ENCODE measurements at places on chromosomes 5 and 9.

- peak overlapping the region; percentile 18 for H3K27ac ChIP-seq
- no peak for DNase-seq
- no peaks in the 10 kb centered on the region for H3K27me3 ChIP-seq
- H3K4me3 ChIP-seq = no peak overlapping the region
Measured at GRCh38 chr9:5578698-5579085, 50.2 kb upstream of the RIC1 start.

GRCh38 chr5:180786531-180787398 is 15.8 kb downstream of the MGAT1 start:
- no peak overlapping the region for H3K4me3 ChIP-seq
- no peak for DNase-seq

DNA sequence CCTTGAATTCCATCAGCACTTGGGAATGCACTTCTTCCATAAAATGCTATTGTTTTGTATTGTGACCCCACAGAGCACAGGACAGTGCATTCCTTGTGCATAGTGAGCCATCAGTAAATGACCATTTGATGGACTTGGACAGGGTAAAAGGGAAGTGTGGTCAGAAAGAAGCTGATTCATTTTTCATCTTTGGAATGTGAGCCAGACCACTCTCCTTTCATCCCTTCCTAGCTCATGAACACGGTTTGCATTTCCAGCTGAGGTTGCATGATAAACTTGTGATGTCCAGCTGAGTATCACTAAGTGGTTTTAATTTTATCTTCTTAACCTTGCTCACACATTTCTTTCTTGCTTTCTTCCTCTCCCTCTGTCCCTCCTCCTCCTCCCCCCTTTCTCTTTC is 101.3 kb downstream of the NUDT12 start:
- no peak overlapping the region for H3K27ac ChIP-seq
- no peaks in the 10 kb centered on the region for H3K36me3 ChIP-seq
- H3K4me1 ChIP-seq = no peaks in the 10 kb centered on the region
- no peak overlapping the region for H3K4me3 ChIP-seq
- H3K27me3 ChIP-seq = no peaks in the 10 kb centered on the region

DNA sequence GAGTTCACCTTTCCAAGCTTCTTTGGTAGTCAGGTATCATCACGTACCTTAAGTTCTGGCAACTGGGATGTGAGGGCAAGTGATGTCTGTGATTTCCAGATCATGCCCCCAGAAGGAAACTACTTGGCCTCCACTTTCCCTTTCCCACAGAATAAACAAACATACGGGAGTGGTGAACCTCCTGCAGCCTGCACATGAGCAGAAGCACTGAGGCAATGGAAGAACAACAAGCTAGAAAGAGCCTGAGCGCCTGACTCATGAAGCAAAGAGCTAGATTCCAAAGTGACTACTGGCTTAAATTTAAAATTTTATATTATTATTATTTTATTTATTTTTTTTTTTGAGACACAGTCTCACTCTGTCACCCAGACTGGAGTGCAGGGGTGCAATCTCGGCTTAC is 35.0 kb downstream of the ARL15 start:
- H3K36me3 ChIP-seq = peaks cover 21% of the 10 kb centered on the region
- H3K4me3 ChIP-seq = no peak overlapping the region
- H3K4me1 ChIP-seq = no peaks in the 10 kb centered on the region
- H3K27ac ChIP-seq = no peak overlapping the region
- no peak for DNase-seq
- H3K27me3 ChIP-seq = no peaks in the 10 kb centered on the region

DNA sequence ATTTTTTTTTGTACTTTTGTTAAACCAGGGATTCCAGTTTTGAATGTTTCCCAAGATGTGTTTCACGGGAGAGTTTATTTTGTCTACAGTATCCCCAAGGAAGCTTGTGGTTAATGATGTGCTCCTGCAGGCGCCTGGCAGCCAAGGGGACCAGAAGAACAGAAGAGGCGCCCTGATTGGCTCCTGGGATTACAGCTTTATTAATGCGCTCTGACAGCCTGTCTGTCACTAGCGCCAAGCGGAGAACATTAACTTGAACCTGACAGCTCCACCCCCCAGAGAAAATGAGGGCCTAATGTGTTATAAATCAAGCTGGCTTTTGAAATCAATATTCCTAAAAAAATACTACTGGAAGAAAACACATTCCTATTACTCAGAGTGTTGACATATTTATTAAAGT is 5.0 kb upstream of the FBXL7 start:
- no peak overlapping the region for H3K27ac ChIP-seq
- H3K36me3 ChIP-seq = no peaks in the 10 kb centered on the region
- peaks cover 17% of the 10 kb centered on the region for H3K27me3 ChIP-seq
- H3K4me1 ChIP-seq = no peaks in the 10 kb centered on the region
- no peak for DNase-seq

GRCh38 chr5:138775034-138775433 is 21.8 kb downstream of the CTNNA1 start:
- no peak for DNase-seq
- H3K27ac ChIP-seq = no peak overlapping the region
- no peak overlapping the region for H3K4me3 ChIP-seq
- H3K27me3 ChIP-seq = no peaks in the 10 kb centered on the region
- H3K4me1 ChIP-seq = no peaks in the 10 kb centered on the region
- H3K36me3 ChIP-seq = peaks cover 10% of the 10 kb centered on the region

GRCh38 chr5:129767927-129768380 is 20.1 kb downstream of the MINAR2 start:
- peaks cover 2% of the 10 kb centered on the region for H3K4me1 ChIP-seq
- H3K27ac ChIP-seq = no peak overlapping the region
- peaks cover 2% of the 10 kb centered on the region for H3K27me3 ChIP-seq
- no peaks in the 10 kb centered on the region for H3K36me3 ChIP-seq

GRCh38 chr9:105299190-105299854 is 54.9 kb downstream of the SLC44A1 start:
- H3K27ac ChIP-seq = no peak overlapping the region
- H3K36me3 ChIP-seq = peaks cover 21% of the 10 kb centered on the region
- no peaks in the 10 kb centered on the region for H3K27me3 ChIP-seq
- H3K4me3 ChIP-seq = no peak overlapping the region
- no peaks in the 10 kb centered on the region for H3K4me1 ChIP-seq

GRCh38 chr5:151949701-151950308 is 25.2 kb upstream of the GLRA1 start:
- H3K27ac ChIP-seq = no peak overlapping the region
- H3K4me3 ChIP-seq = no peak overlapping the region
- DNase-seq = no peak
- no peaks in the 10 kb centered on the region for H3K4me1 ChIP-seq

DNA sequence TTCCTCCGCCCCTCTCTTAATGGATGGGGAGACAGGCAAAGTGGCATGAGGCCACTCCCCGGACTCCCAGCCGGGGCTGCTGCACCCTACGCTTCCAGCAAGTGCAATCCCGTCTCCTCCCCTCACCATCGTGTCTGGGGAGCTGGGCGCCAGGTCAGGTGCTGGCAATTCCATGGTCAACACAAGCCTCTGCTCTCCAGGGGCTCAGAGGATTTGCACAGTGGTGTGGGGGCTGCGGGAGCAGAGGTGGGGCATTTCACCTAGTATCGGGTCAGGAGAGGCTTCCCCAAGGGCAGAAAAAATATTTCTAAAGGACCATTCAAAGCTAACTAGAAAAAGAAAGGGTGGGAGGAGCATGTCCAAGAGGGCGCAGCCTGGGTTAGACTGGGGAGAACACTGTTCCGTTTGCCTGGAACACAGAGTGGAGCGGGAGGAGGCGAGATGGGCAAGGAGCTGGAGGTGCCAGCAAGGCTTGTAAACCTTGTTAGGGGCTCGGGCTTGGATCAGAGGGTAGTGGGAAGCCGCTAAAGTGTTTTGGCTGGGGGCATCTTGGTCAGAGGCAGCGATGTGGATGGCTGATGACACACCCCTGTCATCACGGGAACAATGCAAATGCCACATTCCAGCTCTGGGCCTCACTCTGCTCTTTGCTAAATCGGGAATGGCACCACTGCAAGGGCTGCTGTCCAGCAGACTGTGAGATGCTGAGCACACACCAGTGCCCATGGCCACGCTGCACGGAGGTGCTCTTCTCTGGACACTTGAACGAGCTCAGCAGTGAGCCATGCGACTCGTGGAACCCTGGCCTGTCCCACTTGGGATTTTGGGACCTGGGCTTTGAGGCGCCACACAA is 191.7 kb downstream of the CDK5RAP2 start:
- H3K27me3 ChIP-seq = no peaks in the 10 kb centered on the region
- DNase-seq = no peak
- H3K4me1 ChIP-seq = no peaks in the 10 kb centered on the region
- no peak overlapping the region for H3K27ac ChIP-seq
- H3K4me3 ChIP-seq = no peak overlapping the region
- peaks cover 63% of the 10 kb centered on the region for H3K36me3 ChIP-seq

GRCh38 chr9:79883073-79883645 is 311.4 kb downstream of the TLE4 start:
- H3K36me3 ChIP-seq = no peaks in the 10 kb centered on the region
- H3K4me1 ChIP-seq = peaks cover 75% of the 10 kb centered on the region
- H3K27ac ChIP-seq = peak overlapping the region; percentile 69
- peak; percentile 42 for DNase-seq
- H3K4me3 ChIP-seq = peak overlapping the region; percentile 72

- peaks cover 66% of the 10 kb centered on the region for H3K4me1 ChIP-seq
- DNase-seq = peak; percentile 27
- no peaks in the 10 kb centered on the region for H3K27me3 ChIP-seq
- peak overlapping the region; percentile 29 for H3K4me3 ChIP-seq
- H3K36me3 ChIP-seq = no peaks in the 10 kb centered on the region
- peak overlapping the region; percentile 67 for H3K27ac ChIP-seq
Measured at GRCh38 chr9:99515895-99516656, 294.0 kb downstream of the SEC61B start.

Measured in activated B cell treated with CpG ODN at 0.5 μM for 24 hours (primary cell).